ENCODE measurements at places on chromosomes 7 and 10.

DNA sequence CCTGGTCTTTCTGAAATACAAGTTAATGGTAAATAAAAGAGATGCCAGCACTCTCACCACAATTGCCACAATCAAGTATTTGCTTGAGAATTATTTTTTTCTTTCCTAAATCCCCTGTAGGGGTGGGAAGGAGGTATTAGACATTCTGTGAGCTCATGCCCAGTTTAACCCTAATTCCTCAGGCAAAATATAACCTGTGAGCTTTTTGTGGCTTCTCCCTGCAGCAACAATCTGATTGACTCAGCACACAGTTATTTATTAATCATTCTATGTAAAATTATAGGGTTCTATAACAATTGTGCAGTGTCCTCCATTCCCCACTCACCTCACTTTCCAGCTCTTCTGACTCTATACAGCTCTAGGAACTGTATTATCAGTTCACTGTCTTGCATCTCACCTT, 66.3 kb downstream of the GLI3 start:
- DNase-seq = no peak

DNA sequence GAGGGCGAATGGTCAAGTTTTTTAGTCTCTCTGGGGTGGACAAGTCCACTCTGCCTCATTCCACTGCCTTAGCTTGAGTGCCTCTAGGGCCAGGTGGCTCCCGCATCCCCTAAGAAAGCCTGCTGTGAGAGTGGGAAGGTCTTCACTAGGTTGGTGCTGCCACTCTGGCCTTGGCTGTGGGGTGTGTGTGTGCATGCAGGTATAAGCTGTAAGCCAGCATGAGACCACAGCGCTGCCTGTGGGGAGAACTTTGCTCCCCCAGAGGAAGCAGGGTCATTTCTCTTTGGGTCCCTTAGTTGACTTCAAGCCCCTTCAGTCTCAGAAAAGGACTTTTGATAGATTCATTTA, 25.5 kb upstream of the PCBD1 start:
- DNase-seq = no peak

- no peak for DNase-seq
Measured at GRCh38 chr7:106589198-106589879, 71.6 kb downstream of the CCDC71L start.

DNA sequence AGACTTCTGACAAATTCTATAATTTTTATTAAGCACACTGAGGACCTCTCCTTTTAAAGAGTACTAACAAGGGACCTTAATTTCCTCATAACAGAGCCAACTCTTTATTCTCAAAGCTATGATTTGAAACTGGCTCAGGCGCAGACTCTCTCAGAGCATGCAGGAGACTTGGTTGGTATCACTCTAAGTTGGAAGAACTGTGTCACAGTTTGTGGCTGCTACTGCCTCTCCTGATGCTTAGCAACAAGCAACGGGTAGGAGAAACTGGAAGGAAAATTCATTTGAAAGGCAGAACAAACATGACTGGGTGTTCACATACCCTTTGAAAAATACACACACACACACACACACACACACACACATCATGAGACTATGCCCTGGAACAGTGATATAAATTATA, 33.3 kb downstream of the ENO4 start:
- DNase-seq = no peak

GRCh38 chr10:118911363-118911762, 118.2 kb upstream of the NANOS1 start:
- DNase-seq = no peak

- no peak for DNase-seq
Measured at GRCh38 chr7:48016641-48017040, 12.3 kb downstream of the SUN3 start.

- no peak for DNase-seq
Measured at GRCh38 chr7:117619681-117620080, 139.9 kb downstream of the CFTR start.

DNA sequence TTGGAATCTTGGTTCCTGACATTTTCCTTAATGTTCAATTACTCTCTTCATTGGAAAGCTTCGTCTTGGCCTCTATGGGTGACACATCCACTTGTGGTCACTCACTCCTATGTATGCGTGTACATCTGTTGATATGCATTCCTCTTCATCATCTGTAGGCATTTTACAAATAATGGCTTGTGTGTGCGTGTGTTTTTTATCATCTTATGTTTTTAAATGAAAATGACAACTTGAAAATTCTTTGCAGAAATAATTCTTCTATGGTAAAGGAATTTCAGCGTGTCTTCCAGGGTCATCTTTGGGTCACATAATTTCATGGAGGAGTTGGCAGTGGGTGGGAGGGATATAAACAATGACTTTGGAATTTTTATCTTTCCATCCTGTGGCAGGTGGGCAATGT, 925.1 kb downstream of the LRMDA start:
- DNase-seq = no peak

DNA sequence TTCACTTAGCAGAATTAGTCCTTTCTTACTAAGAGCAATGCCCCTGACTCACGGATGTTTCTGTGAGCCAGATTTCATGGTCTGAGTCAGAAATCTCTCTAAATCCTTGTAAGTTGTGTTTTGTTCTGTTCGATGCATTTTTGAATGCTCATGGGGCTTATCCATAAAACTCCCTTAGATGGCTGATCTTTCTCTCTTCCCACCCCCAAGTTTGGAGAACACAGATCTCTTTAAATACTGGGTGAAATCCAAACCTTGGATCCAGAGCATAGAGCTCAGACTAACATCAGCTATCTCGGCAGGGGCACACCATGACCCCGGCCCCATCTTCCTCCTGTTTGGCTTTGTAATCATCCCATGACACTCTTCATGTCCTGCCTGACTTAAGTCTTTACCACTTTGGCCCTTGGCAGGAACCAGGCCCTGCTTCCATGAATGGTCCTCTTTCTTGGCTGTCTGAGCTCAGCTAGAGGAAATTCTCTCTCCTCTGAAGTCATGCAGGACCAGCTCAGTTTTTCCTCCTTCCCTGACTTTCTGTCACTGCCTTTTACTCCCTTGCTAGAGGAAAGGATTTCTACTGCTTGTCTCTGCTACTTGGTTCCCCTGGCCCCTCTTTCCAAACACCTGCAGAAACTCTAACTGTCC, 120.4 kb upstream of the RAB11FIP2 start:
- no peak for DNase-seq

DNA sequence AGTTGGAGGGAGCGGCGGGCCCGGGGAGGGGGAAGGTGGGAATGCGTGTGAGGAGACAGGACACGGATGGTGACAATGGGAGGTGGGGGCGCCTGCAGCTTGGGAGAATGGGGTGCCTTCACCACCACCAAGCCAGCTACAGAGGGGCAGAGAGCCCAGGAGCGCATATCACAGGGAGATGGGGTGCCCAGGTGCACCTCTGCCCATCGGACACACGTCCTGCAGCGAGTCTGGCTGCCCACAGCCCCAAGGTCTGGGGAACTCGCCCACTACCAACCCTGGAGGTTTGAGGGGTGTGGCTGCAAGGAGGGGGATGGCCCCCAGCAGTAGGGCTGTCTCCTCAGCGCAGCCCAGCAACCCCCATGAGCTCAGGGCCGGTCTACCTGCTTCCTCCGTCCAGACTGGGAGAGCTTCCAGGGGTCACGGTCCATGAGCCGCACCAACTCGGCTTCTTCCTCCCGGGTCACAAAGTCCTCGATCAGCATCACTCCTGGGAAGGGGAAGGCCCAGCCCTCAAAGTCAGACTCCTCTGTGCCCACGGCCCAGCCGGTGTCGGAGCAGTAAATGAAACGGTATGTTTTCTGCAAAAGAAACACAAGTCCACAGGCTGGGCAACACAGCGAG, 5.3 kb downstream of the ALKBH4 start:
- DNase-seq = no peak

DNA sequence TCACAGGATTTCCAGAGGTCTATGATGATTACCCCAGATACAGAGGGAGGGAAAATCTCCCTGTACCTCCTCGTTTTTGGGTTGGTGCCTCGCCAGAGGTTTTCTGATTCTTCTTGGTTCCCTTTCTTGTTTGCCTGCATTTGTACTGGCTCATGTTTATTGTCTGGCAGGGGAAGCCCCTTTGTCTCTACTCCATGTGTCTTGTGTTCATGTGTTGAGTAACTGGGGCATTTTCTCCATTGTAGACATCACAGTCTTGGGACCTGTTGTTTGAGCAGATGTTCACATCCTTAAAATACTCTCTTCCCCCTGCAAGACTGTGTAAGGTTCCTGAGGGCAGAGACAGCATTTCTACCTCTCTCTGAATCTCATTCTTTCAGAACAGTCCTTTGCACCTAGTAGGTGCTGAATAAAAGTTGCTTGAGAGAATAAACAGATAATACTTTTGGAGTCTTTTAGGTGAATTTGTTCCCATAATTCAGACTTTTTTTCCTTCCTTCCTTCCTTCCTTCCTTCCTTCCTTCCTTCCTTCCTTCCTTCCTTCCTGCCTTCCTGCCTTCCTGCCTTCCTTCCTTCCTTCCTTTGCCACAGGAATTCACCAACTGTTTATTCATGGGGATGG, 25.1 kb downstream of the CDK14 start:
- DNase-seq = no peak

GRCh38 chr7:50793947-50794570, 11.4 kb upstream of the GRB10 start:
- no peak for DNase-seq

Data from esophagus squamous epithelium (tissue), 5 donors.